ENCODE measurements at places on chromosomes 13 and 19.

DNA sequence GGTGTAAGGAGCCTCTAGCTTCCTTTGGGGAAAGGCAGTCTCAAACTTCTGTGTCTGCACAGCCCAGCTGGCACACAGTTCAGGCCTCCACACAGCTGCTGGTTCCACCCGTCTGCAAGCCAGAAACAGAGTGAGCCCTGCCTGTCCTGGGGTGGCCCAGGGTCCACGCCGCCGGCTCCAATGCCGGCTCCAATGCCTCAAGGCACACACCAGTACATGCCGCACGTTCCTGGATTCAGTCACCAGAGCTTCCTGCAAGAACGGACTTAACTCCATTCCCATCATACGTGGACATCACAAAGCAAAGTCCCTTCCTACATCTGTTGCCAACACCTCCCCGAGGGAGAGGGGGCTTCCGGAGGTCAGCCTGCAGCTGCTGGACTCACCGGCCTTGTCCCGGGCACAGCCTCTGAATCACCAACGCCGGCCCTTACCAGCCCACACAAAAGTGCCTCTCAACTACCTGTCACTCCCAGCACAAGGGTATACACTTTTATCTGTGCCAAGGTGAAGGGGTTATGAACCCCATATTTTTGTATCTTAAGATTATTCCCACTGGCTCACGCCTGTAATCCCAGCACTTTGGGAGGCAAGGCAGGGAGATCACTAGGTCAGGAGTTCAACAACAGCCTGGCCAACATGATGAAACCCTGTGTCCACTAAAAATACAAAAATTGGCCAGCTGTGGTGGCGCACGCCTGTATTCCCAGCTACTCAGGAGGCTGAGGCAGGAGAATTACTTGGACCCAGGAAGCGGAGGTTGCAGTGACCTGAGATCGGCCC lies 8.5 kb downstream of the SH3GL1 start:
- DNase-seq = no peak

GRCh38 chr19:40512473-40513344 lies 45.9 kb downstream of the SPTBN4 start:
- no peak for DNase-seq

GRCh38 chr13:20002787-20003186 lies 44.3 kb downstream of the ZMYM2 start:
- no peak for DNase-seq

DNA sequence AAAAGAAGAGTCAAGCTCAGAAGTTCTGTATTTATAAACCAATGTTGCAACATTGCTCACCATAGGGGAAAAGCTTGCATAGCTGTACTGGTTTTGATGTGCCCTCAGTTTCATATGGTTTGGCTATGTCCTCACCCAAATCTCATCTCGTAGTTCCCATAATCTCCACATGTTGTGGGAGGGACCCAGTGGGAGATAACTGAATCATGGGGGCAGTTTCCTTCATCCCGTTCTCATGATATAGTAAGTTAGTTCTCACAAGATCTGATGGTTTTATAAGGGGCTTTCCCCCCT lies 73.9 kb downstream of the TNFRSF19 start:
- no peak for DNase-seq

- DNase-seq = no peak
Observed at GRCh38 chr19:12597594-12597993, 13.0 kb downstream of the ZNF490 start.

All from GM12892 (cell line).